Left forelimb (tissue), 1 donor: ENCODE measurements at places on chromosomes 3 and 15.

GRCh38 chr15:60005352-60006202 lies 1.5 kb downstream of the FOXB1 start:
- DNase-seq, result no peak

GRCh38 chr15:73632670-73633058 lies 525 bp downstream of the NPTN start:
- DNase-seq, result no peak

GRCh38 chr3:122984650-122985049 lies 42.9 kb downstream of the SEMA5B start:
- no peak for DNase-seq

DNA sequence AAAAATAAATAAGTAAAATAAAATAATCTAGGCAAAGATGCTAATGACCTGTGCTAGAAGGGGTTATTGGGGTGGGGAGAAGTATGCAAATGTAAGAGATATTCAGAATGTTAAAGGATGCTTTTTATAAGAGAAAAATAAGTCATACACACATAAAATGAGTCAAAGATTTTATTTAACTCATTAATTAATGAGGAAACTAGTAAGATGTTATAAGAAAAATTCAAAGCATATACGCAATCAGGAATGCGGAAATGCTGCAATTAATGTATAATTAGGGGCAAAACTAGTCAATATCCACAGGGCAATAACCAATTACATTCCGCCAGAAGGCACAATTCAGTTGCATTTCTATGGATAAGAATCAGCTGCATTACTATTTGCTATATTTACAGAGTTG lies 30.1 kb downstream of the MAP3K13 start:
- no peak for DNase-seq

GRCh38 chr3:49717959-49718857 lies 1.3 kb downstream of the AMIGO3 start:
- peak; percentile 71 for DNase-seq

DNA sequence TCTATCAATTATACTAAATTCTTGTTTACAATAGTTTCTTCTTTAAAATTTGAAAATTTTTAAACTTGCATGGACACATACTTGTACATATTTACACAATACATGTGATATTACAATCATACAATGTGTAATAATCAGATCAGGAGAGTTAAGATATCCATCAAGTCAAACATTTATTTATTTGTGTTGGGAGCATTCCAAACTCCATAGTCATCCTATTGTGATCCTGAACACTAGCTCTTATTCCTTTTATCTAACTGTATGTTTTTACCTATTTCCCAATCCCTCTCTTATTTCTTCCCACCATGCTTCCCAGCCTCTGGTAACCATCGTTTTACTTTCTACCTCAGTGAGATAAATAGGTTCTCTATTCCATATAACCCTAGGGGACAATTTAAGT lies 1219.2 kb downstream of the ZPLD1 start:
- DNase-seq, result no peak

DNA sequence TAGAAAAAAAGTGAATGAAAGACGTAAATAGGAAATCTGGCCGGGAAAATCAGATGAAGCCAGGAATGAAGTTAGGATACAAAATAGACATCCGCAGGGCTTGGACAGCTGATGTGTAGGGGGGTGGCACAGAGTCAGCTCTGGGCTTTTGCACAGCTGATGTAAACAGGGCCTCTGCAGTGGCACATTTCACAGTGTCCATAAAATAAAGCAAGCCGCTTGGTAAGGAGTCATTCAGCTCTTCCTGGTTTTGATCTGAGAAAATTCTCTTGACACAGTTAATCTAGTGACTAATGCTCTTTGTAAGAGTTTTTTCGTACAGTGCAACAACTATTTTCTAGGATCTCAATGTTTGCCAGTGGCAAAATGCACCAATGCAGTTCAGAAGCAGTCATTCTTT lies 153.3 kb downstream of the USP13 start:
- no peak for DNase-seq

- DNase-seq, result no peak
Measured at GRCh38 chr15:92891533-92892200, 8.5 kb upstream of the CHD2 start.

DNA sequence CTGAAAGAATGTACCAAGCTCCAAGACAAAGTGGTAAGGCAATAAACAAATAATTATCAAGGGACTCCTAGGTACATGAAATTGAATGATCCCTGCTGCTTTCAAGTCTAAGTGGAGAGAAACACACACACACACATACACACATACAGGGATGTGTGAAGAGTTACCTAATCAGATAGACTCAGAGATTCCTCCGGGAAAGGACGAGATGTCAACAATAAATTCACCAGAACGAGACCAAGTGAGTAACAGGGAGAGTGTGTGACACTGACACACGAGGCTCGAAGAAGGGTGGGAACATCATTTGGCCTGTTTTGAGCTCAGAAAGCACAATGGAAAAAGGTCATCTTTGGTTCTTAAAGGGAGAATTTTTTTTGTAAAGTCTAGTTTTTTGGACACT lies 13.4 kb downstream of the LRIG1 start:
- DNase-seq, result peak; percentile 37

DNA sequence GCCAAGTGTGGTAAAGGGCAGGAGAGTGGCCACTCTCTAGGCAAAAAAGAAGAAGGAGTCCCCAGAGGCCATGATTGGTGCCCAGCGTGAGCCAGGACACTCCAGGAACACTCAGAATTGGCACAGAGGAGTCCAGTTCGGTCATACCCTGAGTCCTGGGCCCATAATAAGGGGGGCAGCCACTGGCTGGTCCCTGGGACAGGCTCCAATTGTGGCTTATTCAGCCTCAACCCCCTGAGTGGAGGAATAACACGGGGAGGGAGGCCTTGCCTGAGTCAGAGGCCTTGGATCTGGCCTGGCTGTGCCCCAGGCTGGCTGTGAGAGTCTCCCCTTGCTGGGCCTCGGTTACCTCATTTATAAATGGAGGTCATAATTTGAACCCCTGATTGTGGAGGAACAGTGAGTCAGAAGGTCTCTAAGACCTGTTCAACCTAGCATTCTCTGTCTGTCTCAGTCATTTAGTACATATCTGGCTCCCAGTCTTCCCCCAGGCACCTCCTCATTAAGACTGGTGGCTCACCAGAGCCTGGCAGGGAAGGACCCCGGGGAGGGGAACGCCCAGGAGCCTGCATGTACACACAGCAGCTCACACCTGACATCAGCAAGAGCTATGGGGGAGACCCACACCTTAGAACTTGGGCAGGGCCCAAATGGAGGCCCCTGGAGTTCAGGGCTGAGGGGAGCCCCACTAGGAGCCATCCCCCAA lies 95.9 kb upstream of the ATP2B2 start:
- no peak for DNase-seq

GRCh38 chr3:177676947-177677587 lies 479.8 kb upstream of the TBL1XR1 start:
- no peak for DNase-seq

DNA sequence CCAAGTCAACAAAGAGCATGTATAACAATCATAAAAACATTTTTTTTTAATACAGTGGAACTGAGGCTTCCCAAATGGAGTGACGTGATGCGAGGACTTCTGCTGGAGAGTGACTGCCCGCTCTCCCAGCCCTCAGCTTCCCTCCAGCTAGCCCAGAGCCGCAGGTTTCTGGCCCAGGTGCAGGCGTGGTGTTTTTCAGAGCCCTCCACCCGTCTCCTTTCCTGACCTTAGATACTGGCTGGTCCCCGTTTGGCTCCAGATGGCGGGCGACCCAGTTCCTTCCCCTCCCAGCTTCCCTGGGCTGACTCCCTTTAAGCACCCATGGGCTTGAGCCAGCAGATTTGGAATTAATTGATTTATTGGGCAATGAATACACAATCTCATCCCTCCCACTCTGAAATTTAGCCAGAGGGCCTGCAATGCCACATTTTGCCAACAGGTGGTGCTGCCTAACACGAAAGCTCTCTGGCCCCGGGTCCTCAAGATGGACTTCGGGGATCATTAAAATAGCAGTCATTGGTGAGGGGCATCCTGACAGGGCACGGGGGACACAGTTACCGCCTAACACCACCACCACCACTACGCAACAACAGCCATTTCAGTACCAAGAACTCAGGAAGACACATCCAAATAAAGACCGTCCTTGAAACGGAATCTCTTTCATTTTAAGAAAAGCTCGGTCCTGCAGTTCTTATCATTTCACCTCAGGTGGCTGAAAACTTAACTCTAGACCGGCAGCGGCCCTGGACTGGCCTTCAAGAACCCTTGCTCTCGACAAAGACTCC lies 47.5 kb upstream of the MUC4 start:
- DNase-seq, result no peak

DNA sequence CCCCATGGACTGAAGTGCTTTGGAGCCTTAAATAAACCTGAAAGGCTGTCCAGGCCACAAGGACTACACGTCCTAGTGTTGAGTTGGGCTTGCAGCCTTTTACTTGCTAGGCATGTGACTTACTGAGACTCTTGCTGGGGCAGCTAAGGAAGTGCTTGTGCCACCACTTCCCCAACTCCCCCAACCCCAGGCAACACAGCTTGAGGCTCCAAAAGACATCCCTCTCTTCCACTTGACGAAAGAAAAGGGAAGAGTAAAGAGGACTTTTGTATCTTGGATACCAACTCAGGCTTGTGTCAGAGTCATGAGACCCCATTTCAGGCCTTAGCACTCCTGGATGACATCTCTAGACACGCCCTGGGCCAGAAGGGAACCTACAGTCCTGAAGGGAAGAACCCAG lies 109.8 kb downstream of the XRN1 start:
- no peak for DNase-seq

- no peak for DNase-seq
Measured at GRCh38 chr3:113531826-113532697, at the start of gene SIDT1. TSS of gene SIDT1 (plus strand) at chr3:113532555. CDS start at chr3:113533022, 467 bp downstream.

GRCh38 chr3:130906374-130906995 lies 12.6 kb downstream of the ATP2C1 start:
- no peak for DNase-seq

- DNase-seq, result no peak
Measured at GRCh38 chr3:122774564-122774963, 19.1 kb downstream of the HSPBAP1 start.

- DNase-seq, result no peak
Measured at GRCh38 chr3:38360345-38360744, 13.8 kb downstream of the XYLB start.

GRCh38 chr3:80553211-80553610 lies 785.4 kb upstream of the ROBO1 start:
- DNase-seq, result no peak

- no peak for DNase-seq
Measured at GRCh38 chr3:52185311-52185710, 12.6 kb upstream of the ALAS1 start.

DNA sequence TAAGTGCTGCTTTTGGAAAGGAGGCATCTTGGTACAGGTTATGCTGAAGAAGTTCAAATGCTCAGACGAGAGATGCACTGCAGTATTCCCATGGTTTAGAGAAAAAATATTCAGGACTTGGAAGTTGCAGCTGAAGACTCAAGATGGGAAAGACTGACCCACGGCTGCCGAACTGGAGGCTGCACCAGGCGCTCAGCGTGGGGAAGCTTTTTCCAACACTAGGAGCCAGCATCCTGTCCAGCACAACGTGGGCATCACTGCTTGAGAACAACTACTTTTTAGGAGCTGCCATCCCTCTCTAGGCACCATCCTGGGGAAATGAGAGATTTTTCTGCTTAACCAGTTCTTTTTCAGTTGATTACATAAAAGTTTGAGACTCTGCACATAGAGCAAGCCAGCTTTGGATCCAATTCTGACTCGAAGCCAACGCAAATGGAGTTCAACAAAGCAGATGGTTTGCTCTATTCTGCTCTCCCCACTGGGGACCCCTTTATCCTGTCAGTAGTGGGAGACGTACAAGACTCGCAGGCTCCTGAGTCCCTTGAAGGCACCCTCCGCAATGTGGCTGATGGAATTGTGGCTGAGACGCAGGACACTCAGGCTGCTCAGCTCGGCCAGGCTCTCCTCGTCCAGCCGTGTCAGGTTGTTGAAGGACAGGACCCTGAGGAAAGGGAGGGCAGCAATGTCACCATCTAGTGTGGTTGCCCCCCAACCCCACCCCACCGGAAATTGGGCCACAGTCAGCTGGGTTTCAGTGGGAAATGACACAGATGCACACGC lies 93.8 kb downstream of the LRIG1 start:
- no peak for DNase-seq

DNA sequence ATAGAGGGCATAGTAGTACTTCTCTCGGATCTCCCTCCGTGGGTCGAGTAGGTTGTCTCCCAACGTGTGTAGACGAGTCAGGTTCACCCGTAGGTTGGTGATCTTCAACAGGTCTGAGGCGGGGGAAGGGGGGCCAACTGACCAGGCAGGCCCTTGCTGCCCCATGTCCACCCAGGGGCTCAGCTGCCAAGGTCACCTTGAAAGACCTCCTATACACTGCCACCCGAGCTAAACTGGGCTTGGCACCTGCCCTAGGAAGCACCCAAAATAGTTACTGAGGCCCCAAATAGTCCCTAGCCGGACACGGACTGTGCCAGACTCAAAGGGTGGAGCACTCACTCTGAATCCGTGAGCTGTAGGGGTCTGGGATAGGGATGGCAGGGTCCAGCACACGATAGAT lies 1.8 kb downstream of the LAMB2 start:
- DNase-seq, result no peak

DNA sequence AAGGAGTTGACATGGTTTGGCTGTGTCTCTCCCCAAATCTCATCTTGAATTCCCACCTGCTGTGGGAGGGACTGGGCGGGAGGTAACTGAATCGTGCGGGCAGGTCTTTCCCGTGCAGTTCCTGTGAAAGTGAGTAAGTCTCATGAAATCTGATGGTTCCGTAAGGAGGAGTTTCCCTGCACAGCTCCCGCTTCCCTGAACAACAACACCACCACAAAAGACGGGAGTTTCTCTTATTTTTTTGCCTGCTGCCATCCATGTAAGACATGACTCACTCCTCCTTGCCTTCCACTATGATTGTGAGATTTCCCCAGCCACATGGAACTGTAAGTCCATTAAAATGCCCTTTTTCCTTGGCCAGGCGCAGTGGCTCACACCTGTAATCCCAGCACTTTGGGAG lies 22.7 kb downstream of the XXYLT1 start:
- no peak for DNase-seq

DNA sequence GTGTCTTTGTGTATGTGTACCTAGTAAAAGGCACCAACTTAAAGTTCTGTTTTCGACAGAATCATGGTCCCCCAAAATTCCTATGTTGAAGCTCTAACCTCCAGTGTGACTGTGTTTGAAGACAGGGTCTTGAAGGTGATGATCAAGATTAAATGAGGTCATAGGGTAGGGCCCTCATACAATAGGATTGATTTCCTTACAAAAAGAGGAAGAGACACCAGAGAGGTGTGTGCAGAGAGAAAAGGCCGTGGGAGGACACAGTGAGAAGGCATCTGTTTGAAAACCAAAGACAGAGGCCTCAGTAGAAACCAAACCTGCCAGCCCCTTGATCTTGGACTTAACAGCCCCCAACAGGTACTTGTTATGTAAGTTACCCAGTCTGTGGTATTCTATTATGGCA lies 52.0 kb upstream of the CORO2B start:
- DNase-seq, result no peak

DNA sequence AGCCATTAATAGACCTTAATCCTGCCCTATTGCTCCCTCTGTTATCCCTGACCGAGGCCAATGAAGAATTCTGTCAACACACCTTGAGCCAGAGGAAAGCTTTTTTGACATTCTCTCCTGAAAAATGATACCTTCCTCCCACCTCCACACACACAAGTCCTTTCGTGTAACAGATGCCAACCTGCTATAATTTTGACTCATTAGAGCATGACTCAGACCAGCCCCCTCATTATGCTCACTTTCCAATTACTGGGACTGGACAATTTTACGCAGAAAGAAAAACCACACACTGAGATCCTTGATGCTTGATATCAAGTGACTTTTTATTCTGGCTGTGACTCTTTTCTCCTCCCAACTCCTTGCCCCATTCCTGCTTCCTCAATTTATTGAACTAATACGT lies 50.9 kb downstream of the LSAMP start:
- no peak for DNase-seq

- DNase-seq, result no peak
Measured at GRCh38 chr3:8885536-8886316, 77.5 kb downstream of the RAD18 start.
